ENCODE measurements at places on chromosomes 5 and 9. TPM values are rescaled to one million over a fixed set of nuclear protein-coding genes. Genes with fewer than 3 reads are reported as not detected.

Gene MPDZ
- total RNA-seq, result 25.2 TPM

Gene SLC22A4
- 4.4 TPM for total RNA-seq

Gene SV2C
- not detected for total RNA-seq

Gene FAM174A
- 31.2 TPM for total RNA-seq

Gene RASGRF2
- 12.5 TPM for total RNA-seq

Gene AJM1
- 0.11 TPM for total RNA-seq

Gene LCN15
- not detected for total RNA-seq

Gene LRRC19
- not detected for total RNA-seq

Gene GADD45G
- not detected for total RNA-seq

Gene NIPAL4
- total RNA-seq, result not detected

Gene ALDH1A1
- not detected for total RNA-seq

Gene LYRM7
- total RNA-seq, result 127 TPM

Gene TCF7
- 17.8 TPM for total RNA-seq

Gene STK10
- 27.0 TPM for total RNA-seq

Gene ZNF483
- 1.2 TPM for total RNA-seq

Gene SLC45A2
- total RNA-seq, result not detected

Gene GHR
- 0.05 TPM for total RNA-seq

Gene HAVCR2
- total RNA-seq, result 0.05 TPM

Gene GLDC
- total RNA-seq, result not detected

Gene IRX1
- total RNA-seq, result not detected

Gene FXN
- 4.4 TPM for total RNA-seq

Gene LECT2
- not detected for total RNA-seq

Gene OR1J2
- not detected for total RNA-seq

Gene GZMA
- total RNA-seq, result not detected

Gene NUTM2F
- not detected for total RNA-seq

Gene AP3S1
- 316 TPM for total RNA-seq

Gene KLHL3
- total RNA-seq, result not detected

Gene G3BP1
- 259 TPM for total RNA-seq

Gene GRIN3A
- total RNA-seq, result not detected

Gene PCDHGA5
- 1.8 TPM for total RNA-seq

Gene PCDHA1
- not detected for total RNA-seq

Gene TUSC1
- total RNA-seq, result not detected

Gene GLRA1
- not detected for total RNA-seq

Gene ANKRD18B
- total RNA-seq, result not detected

Gene ZNF354B
- total RNA-seq, result 7.0 TPM

Gene CTXN3
- total RNA-seq, result not detected

Gene SH3RF2
- total RNA-seq, result 11.2 TPM

Gene NOXA1
- total RNA-seq, result not detected

Gene SLC35A4
- total RNA-seq, result 65.8 TPM

Gene WNT8A
- total RNA-seq, result not detected

Gene LVRN
- total RNA-seq, result 0.74 TPM

Data from SJSA1 (cell line).